ENCODE measurements at places on chromosomes 3 and 15.

DNA sequence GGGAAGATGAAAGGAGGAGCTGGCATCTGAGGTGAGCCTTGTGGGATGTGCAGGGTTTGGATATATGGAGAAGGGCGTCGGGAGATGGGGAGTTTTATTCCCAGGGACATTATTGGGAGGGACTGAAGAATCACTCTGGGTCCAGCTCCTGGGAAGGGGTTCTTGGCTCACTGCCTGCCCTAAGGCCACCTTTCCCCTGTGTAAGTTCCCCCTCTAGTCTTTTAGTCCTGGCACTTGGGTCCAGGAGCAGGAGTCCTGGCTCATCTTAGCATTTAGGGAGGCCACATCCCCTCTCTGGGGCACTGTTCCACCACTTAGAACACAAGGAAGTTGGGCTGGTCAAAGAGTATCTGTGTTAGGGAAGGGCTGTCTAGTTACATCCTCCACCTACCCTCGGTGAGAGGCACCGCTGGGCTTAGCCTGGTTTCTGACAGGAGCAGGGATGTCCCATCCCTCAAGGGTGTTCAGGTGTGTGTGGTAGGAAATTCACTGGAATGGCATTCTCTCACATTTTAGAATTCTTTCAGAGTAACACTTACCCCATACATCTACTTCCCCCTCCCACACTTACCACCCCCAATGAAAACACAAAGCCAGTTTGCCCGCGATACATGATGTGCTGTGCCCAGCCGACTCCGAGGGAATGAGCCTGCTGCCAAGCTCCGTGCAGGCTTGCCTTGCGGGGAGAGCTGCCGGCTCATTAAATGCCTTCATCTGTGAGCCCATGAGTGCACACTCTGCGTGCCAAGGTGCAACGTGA lies 86.7 kb downstream of the FAM43A start:
- no peak for DNase-seq

GRCh38 chr3:53498806-53499641 lies 4.6 kb downstream of the CACNA1D start:
- no peak for DNase-seq

DNA sequence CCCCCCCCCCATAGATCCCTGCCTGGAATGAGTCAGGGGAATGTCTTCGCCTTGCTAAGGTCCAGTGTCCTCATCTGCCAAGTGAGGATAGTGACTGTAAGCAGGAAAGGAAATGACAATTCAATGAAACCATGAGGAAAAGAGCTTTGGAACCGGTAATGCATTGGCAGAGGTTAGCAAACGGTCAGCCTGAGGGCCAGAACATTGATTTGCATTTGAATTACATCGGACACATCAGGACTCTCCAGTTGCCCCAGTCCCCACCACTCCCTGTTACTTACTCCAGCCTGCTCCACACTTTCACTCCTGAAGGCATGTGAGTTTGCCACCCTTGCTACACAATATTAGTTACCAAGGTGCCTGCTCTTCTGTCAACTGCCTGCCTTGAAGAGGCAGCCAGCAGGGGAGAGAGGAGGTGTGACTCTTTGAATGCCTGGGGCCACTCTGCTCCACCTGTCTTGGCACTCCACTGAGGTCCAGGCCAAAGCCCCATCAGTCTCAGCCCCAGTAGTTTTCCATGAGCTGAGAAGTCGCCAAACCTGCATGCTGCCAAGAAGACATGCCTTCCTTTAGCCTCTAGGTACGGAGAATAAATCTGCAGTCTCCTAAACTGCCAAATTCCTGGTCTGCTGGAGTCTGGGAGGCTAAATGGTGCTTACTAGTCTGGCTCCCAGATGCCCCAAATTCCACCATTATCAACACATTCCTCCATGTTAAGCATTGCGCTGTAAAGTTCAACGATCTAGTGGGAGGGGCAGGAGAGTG lies 191.7 kb upstream of the TLE3 start:
- DNase-seq, result no peak

GRCh38 chr3:186785495-186786018 lies 2.2 kb downstream of the EIF4A2 start:
- DNase-seq, result no peak

DNA sequence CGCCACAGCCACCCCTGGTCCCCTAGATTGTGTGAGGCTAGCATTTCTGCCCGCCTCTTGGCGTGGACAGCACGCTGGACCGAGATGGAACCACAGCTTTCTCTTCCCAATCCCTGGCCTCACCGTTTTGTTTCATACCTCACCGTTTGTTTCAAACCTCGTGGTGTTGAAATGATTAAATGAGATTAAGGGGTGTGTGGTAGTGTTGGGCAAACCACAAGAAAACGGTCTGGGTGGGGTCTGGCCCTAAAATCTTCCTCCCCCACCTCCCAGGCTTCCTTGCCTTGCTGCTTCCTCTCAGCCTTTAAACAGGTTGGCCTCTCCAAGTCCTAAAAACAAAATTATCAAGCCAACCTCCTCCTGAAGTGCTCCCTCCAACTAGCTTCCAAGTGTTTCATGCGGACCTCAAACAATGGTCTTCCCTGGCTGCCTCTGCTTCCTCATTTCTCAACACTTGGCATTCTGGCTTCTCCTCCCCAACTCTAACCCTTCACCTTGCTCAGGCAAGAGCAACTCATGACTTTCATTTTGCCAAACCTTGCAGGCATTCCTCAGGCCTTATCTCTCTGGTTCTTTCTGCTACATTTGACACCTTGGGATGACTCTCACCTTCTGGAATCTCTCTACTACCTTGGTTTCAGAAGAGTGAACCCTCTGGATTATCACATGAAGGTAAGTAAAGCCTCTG lies 1.4 kb upstream of the ATP13A3 start:
- no peak for DNase-seq

DNA sequence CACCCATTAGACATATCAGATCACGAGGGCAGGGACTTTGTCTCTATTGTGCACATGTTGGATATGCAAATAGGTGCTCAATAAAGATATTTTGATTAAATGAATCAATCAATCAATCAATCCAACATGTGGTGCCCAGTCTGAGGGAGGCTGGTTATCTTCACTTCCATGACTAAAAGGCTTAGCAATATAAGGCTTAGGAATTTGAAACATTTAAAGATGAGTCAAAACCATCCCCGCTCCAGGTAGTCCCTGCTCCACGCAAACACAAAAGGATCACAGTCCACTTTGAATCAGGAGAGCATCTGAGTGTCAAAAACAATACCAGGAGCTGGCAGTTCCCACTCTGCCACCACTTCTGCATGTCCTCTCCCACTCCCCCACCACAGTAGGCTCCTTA lies 25.8 kb upstream of the PRICKLE2 start:
- DNase-seq, result no peak

- DNase-seq, result no peak
Measured at GRCh38 chr15:48856942-48857341, 21.0 kb upstream of the EID1 start.

- no peak for DNase-seq
Measured at GRCh38 chr15:91854639-91854990, 1.1 kb downstream of the SLCO3A1 start.

GRCh38 chr3:100040451-100041225 lies 73.7 kb downstream of the FILIP1L start:
- DNase-seq, result peak; percentile 32

- DNase-seq, result no peak
Measured at GRCh38 chr3:56938530-56938929, 121.9 kb upstream of the SPATA12 start.

DNA sequence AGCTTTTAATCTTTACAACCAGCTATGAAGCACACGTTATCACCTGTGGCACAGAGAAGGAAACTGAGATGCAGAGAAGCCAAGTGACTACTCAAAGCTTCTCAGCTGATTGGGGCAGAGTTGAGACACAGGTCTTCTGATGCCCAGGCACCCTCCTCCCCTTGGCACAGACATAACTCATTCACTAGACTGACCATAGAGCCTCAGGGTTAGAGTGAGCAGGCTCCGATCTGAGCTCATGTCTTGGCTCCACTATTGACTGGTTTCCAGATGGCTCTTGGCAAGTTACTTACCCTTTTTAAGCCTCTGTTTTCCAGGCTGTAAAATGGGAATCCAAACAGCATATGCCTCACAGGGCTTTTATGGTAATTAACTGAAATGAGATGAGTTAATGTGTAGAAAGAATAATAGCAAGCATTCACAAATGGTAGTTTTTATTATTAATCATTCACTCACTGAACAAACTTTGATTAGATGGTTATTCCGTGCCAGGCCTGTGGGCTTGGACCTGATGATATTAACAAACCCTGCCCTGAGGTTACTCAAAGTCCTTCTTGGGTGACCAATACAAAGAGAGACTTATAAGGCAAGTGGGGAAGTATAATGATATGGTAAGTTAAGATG lies 184.3 kb downstream of the ANXA2 start:
- DNase-seq, result no peak

- no peak for DNase-seq
Measured at GRCh38 chr3:52670621-52671521, 14.8 kb downstream of the PBRM1 start.

DNA sequence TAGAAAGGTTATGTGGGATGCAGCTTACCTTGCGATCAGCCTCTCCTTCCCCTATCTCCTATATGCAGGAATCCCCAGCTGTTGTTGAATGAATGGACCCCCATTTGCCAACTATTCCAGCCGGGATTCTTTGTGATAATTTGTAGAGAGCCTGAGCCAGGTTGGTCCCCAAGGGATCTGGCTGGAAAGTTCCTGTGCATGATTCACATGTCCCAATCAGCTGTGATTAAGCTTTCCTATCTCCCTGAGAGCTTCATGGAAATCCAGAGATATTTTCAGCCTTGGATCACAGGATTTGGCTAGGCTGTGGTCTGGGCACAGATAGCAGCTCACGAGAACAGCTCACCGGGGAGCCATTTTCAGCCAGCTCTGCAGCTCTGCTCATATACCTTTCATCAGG lies 76.7 kb downstream of the ARNT2 start:
- DNase-seq, result peak; percentile 7

DNA sequence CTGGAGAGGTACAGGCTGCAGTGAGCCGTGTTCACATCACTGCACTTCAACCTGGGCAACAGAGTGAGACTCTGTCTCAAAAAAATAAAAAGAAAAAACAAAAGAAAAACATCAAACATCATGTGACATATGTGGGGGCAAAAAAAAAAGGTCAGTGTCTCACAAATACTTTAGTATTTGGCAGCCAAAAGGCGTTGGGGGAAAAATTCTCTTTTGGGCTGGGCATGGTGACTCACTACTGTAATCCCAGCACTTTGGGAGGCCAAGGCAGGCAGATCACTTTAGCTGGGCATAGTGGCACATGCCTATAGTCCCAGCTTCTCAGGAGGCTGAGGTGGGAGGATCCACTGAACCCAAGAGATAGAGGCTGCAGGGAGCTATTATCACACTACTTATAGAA lies 47.6 kb downstream of the TMCC1 start:
- no peak for DNase-seq

GRCh38 chr15:53400986-53401385 lies 358.5 kb downstream of the WDR72 start:
- DNase-seq, result no peak

GRCh38 chr3:141939759-141940158 lies 63.3 kb downstream of the ATP1B3 start:
- no peak for DNase-seq

- no peak for DNase-seq
Measured at GRCh38 chr3:185215873-185216606, 37.8 kb downstream of the EHHADH start.

DNA sequence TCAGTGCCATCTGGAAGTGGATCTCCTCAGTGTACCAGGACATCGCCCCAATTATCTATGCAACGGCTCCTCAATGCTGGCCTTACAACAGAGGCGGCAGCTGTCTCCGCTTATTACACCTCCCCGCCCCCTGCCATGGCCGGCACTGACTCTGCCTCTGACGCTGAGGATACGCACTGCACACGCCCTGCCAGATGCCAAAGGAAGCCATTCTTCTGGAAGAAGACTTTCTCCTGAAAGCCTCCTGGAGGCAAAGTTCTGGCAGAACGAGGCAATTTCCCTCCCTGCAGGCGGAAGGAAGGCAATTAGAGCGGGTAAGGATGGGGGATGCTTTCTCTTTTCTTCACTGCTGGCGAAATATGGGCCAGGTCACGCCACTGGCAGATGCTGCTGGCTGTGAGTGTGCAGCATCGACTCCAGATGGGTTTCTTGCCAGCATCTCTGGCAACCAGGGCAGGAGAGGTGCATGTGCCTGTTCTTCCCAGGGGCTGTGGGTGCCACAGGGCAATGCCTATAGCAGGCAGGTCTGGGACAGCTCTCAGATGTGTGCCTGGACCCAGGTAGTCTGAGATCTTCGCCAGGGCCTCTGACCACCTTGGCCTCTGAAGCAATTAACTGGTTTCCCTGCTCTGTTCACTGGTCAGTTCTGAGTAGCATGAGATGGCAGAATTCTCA lies 62.2 kb upstream of the MRPS22 start:
- no peak for DNase-seq

DNA sequence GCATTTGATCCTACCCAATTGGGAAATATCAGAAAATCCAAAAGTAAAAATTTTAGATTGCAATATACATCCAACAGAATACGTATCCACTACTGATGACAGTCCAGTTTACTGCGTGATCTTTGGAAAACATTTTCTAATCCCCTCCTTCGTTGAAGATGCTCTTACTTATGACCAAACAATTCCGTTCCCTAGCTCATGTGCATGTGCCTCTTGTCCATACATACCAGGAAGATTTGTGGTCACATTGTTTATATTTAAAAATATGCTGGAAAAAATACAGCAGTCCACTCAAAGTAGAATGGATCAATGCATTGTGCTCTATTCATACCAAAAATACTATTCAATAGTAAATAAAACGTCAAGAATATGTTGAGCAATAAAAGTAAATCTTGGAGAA lies 135.3 kb downstream of the CHL1 start:
- DNase-seq, result no peak

DNA sequence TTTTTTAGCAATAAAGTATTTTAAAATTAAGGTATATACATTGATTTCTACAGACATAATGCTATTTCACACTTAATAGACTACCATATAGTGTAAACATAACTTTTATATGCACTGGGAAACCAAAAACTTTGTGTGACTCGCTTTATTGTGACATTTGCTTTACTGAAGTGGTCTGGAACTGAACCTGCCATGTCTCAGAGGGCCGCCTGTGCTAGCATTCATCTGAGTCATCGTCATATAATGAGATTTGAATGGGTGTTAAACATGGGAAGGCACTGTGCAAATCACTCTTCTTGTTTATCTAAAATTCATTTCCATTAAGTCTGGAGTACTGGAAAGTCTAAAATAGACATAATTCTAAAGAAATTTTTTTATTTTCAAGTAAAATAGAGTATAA lies 12.9 kb downstream of the EIF2AK4 start:
- DNase-seq, result no peak

Measured in left colon (tissue), 2 donors.